ENCODE measurements at places on chromosomes 5 and 9.

DNA sequence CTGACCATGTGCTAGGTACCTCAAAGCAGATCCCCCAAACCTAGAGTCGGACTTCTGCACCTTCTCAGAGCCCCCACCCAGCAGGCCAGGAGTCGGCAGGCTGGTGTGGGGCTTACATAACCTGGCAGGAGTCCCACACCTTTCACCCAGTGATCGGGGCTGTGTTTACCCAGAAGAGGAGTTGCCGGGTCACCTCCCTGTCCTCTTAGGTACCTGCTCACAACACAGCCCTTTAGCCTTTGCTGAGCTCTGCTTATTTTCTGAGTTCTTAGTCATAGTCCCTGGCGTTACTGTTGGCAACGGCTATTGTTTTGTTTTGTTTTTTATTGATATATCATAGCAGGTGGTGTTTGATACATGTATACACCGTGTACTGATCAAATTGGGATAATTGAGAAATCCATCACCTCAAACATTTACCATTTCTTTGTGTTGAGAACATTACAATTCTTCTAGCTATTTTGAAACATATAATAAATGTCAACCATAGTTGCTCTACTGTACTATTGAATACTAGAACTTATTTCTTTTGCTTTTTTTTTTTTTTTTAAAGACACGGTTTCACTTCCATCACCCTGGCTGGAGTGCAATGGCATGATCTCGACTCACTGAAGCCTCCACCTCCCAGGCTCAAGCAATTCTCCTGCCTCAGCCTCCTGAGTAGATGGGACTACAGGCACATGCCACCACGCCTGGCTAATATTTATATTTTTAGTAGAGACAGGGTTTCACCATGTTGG lies 10.4 kb upstream of the EEIG1 start:
- no peak for DNase-seq

- no peak for DNase-seq
Measured at GRCh38 chr9:37172557-37172956, 52.2 kb downstream of the ZCCHC7 start.

GRCh38 chr9:76642701-76643209 lies 121.5 kb upstream of the PCA3 start:
- no peak for DNase-seq

DNA sequence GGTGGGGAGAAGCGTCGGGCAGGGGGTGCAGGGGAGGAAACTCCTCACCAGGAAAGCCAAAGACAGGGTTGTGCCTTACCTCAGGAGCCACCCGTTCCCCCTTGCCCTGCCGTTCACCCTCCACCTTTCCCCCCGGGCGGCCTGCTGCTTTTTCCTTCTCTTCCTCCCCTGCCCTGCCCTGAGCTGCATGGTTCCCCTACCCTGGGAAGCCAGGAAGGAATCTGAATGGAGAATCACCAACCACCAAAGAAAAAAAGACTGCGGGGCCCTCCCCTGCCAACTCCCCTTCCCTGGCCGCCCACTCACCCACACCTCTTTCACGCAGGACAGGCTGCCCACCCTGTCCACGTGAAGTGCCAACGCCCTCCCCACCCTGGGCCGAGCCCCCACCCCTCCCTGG lies 820 bp upstream of the NFX1 start:
- no peak for DNase-seq

GRCh38 chr9:19787672-19788071 lies 1.2 kb downstream of the SLC24A2 start:
- no peak for DNase-seq

DNA sequence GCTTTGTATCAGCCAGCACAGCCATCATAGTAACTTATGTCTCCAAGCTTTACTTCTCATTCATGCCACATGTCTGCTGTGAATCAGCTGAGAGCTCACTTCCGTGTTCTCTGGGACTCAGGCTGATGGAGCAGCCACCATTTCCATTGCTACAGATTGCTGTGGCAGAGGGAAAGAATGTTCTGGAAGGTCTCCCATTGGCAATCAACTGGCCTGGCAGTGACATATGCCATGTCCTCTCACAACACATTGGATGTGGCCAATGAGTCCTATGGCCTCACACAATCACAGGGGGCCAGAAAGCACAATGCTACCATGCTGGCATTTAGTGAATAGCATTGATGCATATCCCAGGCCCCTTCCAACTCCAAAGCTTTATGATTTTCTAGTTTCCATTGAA lies 44.1 kb downstream of the KIF4B start:
- DNase-seq: no peak

All from pulmonary artery endothelial cell (primary cell).